ENCODE measurements at places on chromosomes 2 and 18. TPM values are rescaled to one million over a fixed set of nuclear protein-coding genes. Genes with fewer than 3 reads are reported as not detected.

The CCDC74B gene
- 2.2 TPM for total RNA-seq

The WDPCP gene
- 7.0 TPM for total RNA-seq

- no peak for DNase-seq
Measured at GRCh38 chr18:8831531-8831930, 126.2 kb downstream of the MTCL1 start.

The LCT gene
- 0.29 TPM for total RNA-seq

The SIX3 gene
- total RNA-seq, result not detected

All from activated T-cell treated with anti-CD3 and anti-CD28 coated beads, Interleukin-2, amount 50 U/mL, for 72 hours (primary cell).